Muscle of arm (tissue), 14 donors: ENCODE measurements at places on chromosomes 5 and 9.

- no peak for DNase-seq
These were observed 36.4 kb upstream of the IPPK start for GRCh38 chr9:92706218-92706940.

- no peak for DNase-seq
These were observed 194.7 kb downstream of the DNAH5 start for GRCh38 chr5:13749766-13750165.

- no peak for DNase-seq
These were observed 79.7 kb upstream of the ZNF366 start for GRCh38 chr5:72586788-72587530.

DNA sequence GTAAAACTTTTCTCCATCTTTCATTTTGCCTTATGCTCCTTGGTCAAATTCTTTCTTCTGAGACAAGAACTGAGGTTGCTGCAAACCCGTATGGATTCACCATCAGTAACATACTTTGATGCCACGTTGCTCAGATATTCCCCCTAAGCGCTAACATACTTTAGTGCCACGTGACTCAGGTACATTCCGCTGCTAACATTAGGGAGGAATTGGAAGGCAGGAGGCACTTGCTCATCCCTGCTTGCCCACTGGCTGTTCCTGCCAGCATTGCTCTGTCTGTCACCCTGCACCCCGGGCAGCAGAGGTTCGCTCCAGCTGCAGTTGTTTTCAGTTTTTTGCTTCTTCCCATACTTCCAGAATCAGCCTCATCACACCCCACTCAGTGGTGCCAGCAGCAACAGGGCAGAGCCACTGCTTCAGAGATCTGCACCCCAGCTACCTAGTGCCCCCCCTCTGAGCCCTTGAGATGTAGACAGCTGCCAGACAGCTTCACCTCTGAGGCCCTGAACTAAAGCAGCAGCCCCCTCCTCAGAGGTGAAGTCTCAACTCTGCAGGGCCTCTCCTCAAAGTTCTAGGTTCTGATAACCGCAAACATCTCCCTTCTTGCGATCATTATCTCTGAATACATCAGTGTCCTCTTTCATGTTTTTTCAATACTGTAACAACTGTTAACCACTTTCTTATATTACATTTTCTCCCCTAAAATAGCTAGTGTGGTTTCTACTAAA is 228.0 kb upstream of the KIF2A start:
- no peak for DNase-seq
